ENCODE measurements at places on chromosomes 4 and X.

- no peak for DNase-seq
Measured at GRCh38 chr4:26692014-26692726, 108.3 kb downstream of the TBC1D19 start.

- DNase-seq, result no peak
Measured at GRCh38 chr4:52001616-52002015, 18.5 kb downstream of the LRRC66 start.

DNA sequence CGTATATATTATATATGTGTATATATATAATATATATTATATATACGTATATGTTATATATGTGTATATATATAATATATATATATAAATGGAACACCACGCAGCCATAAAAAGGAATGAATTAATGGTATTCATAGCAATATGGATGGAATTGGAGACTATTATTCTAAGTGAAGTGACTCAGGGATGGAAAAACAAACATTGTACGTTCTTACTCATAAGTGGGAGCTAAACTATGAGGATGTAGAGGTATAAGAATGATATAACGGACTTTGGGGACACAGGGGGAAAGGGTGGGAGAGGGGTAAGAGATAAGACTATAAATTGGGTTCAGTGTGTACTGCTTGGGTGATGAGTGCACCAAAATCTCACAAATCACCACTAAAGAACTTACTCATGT is 1388.9 kb downstream of the C4orf33 start:
- DNase-seq, result no peak

DNA sequence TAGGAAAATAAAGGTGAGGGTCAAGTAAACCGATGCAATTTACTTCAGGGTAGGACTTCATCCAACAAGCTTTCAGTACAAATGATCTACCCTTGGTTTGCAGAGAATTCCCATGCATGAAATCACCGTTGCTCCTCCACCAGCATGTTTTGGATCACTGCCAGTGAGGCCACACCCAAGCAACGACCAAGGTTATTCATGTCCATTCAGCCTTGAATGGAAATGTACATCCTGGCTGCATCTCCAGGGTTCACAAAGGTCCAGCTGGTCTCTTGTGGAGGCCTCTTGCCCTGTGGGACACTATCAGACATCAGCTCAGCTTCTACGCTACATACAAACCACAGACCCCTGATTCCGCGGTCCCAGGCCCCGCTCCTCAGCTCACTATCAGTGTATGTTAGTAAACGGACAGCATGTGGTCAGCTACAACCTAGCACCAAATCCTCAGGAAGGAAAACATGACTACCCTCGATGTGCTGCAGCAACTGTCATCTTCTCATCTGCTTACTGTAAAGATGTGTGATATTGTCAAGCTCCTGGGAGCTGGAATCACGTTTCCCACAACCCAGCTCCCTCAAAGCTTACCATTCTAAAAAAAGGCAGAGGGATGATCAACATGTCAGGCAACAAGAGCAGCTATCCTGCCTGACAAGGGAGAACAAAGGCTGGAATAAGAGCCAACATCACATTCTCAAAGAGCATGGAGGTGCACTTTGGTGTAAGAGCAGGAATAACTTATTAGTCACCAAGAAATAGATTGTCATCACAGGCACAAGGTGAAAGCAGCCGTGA is 4.9 kb downstream of the LYAR start:
- no peak for DNase-seq

DNA sequence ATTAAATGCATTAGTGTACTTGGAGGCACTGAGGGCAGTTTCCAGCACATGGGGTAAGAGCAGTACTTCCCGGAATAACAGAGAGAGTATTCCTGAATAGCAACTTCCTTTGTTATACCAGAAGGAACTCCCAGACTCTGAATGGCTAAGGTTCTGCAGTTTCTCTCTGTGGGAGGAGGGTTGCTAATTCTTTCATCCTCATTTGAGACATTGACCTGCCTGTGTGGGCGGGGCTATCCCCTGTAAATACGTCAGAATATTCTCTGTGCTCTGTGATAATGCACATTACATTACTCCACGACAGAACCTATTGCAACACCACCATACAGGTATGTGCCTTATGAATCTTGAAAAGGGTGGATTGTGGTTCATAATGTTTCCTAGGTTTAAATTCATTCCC is 52.7 kb downstream of the SPINK2 start:
- DNase-seq, result no peak

GRCh38 chr4:128227991-128228571 is 59.5 kb downstream of the PGRMC2 start:
- DNase-seq, result no peak

DNA sequence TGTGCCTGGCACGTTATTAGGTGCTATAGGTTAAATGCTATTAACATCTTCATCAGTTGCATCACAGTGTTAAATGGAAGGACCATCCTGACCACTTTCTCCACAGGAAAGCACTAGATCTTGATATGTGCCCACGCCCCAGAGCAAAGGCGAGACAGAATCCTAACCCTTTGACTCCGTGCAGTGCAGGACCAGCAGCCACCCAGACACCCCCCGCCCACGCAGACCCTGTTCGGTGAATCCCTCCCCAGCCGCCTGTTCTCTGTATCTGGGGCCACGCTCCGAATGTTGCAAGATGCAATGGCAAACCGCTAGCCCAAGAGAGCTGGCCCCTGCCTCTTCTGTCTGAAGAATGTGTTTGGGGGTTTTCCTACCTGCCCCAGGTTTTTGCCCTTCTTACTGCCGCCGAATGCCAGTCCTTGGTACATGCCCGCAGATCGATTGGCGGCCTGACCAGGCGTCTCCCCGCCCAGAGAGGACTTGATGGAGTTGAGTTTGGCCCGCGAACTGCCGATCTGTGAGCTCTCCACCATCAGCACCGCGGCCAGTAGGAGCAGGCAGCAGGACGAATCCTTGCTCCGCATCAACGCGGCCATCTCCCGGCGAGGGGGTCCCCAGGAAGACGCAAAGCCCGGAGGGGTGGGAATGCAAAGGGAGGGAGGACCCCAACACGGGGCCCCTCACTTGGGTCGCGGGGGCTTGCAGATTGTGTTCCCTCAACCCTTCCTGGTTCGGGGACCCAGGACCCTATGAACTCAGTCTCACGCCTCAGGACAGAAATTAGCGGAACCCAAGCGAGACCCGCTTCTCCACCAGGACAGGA is 906 bp downstream of the DKK2 start:
- DNase-seq, result peak; percentile 44

GRCh38 chr4:107114059-107114458 is 77.9 kb upstream of the DKK2 start:
- no peak for DNase-seq

GRCh38 chr4:64538219-64538618 is 129.0 kb upstream of the TECRL start:
- DNase-seq, result no peak

DNA sequence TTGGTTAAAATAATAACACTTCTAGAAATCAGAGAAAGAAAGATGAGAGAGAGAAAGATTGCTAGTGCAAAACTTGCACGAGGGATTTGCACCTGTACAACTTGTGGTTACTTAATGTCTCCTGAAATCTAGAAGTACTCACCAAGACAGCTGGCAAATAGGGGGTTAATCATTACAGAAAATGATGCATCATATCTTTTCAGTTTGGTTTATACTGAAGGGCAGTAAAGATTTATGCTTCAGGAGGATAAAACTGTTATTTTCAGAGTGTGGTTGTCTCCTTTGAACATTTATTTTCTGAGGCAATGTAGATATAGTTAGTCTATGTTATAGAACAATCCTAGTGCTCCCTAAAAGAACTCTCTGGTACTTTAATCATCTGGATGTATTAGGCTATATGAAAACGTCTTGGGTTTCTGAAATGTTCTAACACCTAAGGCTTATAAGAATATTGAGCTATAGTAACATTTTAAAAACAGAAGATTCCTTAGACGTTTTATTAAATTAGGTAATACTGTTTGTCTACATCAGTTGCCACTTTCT is 13.3 kb downstream of the ATOH1 start:
- DNase-seq, result no peak

- DNase-seq, result no peak
Measured at GRCh38 chrX:20729416-20729815, 462.7 kb upstream of the RPS6KA3 start.

GRCh38 chr4:75841641-75842520 is 60.4 kb downstream of the PPEF2 start:
- peak; percentile 24 for DNase-seq

DNA sequence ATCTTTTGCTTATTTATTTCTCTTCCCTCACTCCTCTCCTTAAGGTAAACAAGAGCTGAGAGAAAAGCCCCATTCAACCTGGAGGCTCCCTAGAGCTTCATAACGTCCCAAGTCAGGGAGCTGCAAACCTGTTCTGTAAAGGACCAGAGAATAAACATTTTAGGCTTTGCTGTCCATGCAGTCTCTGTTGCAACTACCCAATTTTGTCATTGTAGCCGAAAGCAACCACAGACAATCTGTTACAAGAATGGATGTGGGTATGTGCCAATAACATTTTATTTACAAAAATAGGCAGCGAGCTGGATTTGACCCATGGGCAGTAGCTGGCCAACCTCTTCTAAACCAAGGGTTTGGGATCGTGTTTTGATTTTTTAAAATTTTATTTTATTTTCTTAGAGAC is 71.3 kb upstream of the TBL1X start:
- no peak for DNase-seq

DNA sequence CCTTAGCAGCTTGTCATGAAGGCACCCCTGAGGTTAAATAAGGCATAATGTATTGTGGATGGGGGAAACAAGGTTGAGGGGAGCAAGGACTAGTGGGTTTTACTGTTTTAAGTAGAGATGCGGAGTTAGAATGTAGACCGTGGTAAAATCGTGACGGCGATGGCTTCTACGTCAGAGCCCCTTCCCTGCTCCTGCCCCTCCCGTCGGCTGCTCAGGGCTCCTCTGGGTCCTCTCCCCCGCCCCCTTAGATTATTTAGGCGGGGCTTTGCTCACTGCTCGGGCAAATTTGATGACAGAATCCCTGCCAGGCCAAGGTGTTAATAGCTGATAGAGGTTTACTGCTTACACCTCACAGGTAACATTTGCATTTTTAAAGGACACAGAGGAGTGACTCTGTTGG is 2.3 kb downstream of the FRMPD3 start:
- no peak for DNase-seq

- DNase-seq, result peak; percentile 97
Measured at GRCh38 chr4:159390648-159391047, 287.8 kb downstream of the RAPGEF2 start.

DNA sequence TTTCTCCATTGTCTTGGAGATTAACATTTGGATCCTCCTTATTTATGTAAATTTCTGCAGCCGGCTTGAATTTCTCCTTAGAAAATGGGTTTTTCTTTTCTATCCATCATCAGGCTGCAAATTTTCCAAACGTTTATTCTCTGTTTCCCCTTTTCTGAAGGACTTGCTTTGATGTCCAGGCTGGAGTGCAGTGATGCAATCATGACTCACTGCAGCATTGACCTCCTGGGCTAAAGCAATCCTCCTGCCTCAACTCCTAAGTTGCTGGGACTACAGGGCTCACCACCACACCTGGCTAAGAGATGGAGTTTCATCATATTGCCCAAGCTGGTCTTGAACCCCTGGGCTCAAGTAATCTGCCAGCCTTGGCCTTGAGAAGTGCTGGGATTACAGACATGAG is 144.0 kb upstream of the ZXDB start:
- no peak for DNase-seq

GRCh38 chr4:81604683-81605218 is 133.0 kb upstream of the RASGEF1B start:
- DNase-seq, result no peak

- DNase-seq, result no peak
Measured at GRCh38 chr4:78694457-78694787, 81.7 kb upstream of the BMP2K start.

DNA sequence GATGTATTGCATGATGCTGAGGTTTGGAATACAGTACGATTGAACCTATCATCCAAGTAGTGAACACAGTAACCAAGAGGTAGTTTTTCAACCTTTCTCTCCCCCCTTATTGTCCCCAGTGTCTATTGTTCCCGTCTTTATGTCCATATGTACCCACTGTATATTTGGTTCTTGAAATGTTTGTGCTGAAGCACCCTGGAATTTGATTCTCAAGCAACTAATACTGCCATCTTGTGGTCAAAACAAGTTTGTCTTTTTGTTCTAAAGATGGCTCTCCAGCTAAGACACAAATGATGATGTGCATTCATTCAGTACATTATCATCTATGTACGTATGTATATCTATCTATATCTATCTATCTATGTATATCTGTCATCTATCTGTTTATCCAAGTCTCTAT is 33.5 kb upstream of the DCX start:
- peak; percentile 56 for DNase-seq

DNA sequence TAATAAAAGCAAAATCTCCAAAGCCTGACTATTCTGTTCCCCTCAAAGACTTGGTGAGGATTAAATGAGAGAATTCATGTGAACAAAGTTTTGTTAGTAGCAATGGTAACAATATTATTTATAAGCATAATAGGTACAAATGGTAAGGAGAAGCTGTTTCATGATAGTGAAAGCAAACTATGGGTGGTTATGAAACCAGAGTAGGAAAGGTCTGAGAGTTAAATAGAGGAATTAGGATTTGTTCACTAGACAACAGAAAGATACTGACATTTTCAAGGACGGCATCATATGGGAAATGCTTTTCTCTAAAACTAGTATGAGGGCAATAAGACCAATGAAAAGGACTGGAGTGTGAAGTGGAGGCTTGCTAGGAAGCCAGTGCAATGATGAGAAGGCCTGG is 128.6 kb upstream of the FTHL17 start:
- no peak for DNase-seq

DNA sequence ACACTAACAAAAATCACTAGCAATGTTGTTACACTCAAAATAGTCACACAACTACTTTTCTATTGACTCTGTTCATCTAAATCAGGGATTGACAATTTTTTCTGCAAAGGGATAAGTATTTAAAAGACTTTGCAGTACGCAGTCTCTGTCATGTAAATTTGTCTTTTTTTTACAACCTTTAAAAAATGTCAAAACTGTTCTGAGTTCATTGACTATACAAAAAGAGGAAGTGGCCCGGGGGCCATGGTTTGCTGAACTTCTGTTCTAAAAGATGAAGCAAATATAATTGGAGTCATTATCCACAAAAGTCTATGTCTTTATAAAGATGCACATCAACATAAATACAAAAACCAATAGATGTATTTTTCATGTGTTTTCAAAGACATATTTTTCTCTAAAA is 1310.3 kb downstream of the RPA4 start:
- no peak for DNase-seq

DNA sequence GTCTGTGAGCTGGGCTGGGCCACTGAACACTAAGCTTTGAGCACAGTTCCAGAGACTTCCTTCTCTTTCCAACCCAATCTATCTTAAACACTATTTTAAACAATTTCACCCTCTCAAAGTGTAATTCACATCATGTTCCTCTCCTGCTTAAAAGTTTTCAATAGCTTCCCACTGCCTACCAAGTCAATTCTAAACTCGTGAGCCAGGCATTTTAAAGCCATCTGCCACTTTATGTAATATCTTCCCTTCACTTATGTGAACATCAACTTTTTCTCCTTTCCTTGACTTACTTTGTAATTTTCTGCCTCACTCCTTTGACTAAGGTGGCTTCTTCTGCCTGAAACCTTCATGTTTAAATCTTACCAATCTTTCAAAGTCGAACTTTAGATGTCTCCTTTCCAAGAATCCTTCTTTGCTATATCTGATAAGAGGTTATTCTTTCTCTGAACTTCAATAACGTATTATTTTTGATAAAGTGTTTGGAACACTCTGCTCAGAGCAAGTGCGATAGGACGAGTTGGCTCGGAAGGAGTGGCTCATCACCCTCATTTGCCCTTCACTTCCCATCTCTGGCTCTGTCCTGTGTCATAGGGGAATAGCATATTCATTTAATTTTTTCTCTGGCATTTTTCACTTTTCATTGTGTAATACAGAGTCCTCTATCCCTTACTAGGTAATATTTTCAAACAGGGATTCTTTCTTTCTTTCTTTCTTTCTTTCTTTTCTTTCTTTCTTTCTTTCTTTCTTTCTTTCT is 13.0 kb upstream of the SPARCL1 start:
- DNase-seq, result no peak
